ENCODE measurements at places on chromosomes 13 and 19.

- no peak for DNase-seq
Measured at GRCh38 chr19:19816679-19817078, 4.9 kb downstream of the ZNF506 start.

DNA sequence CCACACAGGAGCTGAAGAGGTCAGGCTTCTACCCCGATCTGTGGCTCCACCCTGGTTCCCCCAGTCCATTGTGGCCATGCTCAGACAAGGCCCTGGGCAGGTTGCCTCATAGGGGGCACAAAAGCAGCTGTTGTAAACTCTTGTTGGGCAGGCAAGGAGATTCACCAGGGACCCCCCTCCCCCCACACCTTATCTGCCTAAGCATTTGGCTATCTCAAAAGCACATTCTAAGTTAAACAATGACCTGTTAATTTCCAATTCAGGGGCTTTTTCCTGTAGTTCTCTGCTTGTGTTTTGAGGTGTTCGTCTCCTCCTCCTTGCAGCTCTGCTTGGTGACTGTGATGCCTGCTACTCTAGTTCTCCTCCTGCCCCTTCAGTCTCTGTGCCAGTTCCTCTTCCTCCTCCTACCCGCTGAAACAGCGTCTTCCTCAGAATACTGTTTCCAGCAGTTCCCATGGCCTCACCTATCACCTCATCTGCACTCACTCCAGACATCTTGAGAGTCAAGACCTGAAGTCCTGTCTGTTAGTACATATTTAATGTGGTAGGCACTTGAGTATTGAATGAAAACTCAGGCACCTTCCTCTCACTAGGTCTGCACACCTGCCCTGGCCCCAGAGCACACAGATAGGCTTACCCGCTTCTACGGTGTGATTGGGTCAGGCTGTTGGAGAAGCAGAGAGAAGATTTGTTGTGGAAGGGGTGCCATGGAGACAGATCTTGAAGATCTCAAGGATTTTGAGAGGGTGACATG is 31.7 kb downstream of the SPATA13 start:
- DNase-seq, result no peak

- DNase-seq, result peak; percentile 33
Measured at GRCh38 chr19:41298348-41298964, 11.5 kb upstream of the CCDC97 start.

DNA sequence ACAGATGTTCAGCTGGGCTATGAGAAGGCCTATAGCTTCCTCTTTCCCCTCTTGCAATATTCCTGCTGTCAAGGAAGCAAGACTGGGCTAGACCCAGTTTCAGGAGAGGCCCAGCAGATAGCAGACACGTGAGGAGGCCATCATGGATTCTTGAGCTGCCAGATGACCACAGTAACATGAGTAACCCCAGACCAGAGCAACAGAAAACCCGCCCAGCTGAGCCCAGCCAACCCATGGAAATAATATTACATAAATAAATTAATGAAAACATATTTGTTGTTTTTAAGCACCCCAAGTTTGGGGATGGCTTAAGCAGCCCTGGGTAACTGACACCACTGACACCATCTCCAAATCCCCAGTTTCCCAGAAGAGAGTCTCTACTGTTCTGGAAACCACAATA is 50.2 kb upstream of the PDCD5 start:
- DNase-seq, result no peak

GRCh38 chr13:31204592-31204991 is 4.8 kb downstream of the B3GLCT start:
- DNase-seq, result peak; percentile 83

DNA sequence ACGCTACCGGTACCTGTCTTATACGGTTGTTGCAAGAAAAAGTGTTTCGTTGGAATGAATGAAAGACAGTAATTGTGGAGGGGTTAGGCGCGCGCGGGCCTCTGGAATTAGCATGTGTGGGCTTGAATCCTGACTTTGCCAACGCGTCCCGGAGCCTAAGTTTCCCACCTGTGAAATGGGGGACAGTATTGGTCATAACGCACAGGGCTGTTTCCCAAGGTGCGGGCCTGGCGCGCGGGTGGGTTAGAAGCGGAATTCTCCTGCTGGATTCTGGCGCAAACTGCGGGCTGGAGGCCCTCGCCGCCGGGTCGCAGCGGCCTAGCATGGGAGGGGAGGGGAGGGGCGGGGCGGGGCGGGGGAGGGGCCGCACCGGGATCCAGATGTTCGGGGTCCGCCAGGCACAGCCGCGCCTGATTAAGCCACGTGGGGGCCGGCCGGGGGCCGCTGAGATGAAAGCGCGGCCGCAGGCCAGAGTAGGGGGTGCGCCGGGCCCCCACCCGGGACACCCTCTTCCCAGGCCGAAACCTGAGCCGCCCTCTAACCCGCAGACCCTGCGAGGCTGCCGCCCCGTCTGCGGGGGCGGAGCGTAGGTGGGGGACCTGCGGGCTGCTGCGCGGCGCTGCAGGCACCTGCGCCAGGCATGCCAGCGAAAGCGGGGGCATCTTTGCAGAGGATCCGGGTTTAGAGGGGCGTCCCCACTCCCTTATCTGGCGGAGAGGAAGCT is 1.2 kb upstream of the TMEM59L start:
- no peak for DNase-seq

- peak; percentile 98 for DNase-seq
Measured at GRCh38 chr13:110012102-110012739, 225.8 kb upstream of the IRS2 start.
